ENCODE measurements at places on chromosomes 5 and 9.

DNA sequence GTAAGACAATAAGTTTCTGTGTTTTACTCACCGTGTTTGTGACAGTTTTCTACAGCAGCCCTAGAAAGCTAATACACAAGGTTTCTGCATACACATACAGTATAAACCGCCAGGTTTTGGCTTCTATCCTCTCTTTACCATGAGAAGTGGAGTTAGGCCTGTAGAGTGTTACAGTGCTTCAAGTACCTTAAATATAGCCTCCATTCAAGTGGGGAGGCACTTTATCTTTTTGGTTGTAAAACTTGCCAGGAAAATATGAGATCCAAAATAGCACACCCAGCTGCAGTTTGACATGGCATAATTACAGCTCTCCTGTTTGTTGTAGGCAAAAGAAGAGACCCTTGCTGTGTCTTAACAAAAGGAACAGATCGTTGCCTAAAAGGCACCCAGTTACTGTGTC lies 90.3 kb upstream of the PTPN3 start:
- no peak for DNase-seq

DNA sequence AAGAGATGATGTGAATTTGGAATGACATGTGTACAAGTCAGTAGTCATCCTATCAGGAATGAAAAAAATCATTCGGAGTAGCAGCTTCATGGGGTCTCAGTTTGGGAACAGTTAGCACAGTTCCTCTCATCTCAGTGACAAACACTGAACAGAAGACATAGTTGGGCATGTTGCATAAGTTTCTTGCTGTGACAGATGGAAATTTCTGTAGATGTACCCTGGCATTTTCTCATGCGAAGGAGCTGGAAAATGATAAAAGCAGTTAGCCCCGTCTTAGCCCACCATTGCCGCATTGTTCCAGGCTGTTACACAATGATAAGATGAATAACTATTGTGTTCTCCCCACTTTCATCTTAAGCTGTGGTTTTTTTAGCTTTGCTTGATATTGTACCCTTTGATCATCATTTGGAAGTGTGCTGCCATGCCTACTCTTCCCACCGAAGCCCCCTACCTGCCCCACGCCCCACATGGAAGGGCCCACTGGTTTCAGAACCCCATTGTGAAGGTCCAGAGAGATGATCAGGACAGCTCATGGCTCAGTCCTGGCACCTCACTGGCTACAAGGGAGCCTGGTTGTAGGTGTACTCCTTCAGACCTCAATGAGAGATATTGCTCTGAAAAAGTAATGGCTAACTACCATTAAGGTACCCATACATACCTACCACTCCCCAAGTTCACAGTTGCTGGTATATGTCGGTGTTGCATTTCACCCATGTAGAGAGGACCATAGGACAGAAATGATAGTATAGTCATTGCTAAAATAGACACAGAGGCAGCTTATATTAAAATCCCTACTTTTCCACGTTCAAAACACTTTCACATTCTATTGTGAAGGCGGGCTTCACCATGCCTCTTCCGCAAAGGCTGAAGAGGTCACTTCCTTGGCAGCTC lies 38.8 kb downstream of the SFXN1 start:
- DNase-seq, result no peak

DNA sequence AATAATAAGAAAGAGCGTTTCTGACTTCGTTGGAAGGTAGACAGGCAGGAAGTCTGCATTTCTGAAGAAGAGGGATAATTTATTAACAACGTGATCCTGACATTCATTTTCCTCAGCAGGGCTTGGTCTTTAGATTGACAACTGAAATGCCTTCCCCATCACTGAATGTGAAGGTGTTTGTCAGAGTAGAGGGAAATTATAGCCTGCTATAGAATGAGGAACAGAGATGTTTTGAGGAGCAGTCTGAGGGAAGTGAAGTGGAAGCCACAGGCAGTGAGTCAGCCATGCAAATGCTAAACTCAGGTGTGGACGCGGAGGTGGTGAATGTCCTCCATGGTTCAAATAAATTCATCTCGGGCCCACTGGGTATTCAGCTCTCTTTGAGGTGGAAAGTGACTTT lies 30.5 kb downstream of the C7 start:
- no peak for DNase-seq

DNA sequence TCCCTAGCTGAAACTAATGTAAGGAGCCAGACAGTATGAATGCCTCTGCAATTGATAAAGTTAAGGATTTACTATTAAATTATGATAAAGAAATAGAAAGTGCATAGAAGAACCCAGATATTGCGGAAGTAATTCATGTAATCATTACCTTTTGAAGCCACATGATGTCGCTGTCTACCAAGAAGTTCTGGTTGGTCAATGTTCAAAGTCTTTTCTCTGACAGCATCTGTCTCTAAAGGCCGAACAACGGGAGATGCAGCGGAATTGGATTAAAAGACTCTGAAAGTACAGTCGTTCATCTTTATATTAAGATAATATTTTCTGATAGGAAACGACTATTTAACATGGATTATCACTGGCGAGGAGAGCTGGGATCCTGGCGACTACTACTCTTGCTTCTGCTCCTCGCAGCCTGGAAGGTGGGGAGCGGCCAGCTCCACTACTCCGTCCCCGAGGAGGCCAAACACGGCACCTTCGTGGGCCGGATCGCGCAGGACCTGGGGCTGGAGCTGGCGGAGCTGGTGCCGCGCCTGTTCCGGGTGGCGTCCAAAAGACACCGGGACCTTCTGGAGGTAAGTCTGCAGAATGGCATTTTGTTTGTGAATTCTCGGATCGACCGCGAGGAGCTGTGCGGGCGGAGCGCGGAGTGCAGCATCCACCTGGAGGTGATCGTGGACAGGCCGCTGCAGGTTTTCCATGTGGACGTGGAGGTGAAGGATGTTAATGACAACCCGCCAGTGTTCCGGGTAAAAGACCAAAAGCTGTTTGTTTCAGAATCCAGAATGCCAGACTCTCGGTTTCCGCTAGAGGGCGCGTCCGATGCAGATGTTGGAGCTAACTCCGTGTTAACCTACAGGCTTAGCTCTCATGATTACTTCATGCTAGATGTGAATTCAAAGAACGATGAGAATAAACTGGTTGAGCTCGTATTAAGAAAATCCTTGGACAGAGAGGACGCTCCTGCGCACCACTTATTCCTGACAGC lies at the start of gene PCDHA8:
TSS of gene PCDHA8 (plus strand) at position 210 of the 985 bp plus-strand sequence. CDS start at position 345, 135 bp downstream.
- DNase-seq, result no peak

GRCh38 chr5:74452856-74453255 lies 187.7 kb downstream of the ENC1 start:
- DNase-seq, result no peak

- no peak for DNase-seq
These were observed 88.6 kb downstream of the GNAQ start for GRCh38 chr9:77943057-77943456.

DNA sequence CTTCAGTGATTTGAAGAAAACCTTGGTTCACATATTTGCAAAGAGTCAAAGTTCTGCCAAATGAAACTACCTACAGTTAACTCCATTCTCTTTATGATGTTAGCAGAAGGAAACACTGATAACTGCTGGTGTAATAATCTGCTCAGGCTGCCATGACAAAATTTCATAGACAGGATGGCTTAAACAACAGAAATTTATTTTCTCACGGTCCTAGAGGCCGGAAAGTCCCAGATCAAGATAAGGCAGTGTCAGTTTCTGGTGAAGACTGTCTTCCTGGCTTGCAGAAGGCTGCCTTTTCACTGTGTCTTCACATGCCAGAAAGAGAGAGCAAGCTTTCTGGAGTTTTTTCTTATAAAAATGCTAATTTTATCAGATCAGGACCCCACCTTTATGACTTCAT lies 102.4 kb upstream of the PARP8 start:
- DNase-seq, result no peak

- DNase-seq, result no peak
These were observed 109.7 kb upstream of the PCA3 start for GRCh38 chr9:76654575-76654974.

DNA sequence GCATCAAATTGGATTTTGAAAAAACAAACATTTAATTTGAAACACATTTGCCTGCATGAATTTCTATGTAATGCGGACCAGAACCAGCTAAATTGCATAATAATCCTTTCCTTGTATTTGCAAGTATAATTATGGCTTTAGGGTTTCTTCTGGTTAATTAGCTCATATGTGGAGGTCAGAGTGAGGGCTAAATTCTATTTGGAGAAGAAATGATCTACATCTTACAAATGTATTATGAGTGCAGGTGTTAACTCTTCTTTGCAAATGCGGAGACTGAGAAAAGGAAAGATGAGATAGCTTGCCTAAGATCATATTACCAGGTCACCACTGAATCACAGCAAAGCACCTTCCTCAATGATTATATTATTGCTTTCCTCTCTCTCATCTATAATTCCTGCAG lies 194.7 kb downstream of the CDH9 start:
- DNase-seq, result no peak

All from stimulated activated CD8-positive, alpha-beta memory T cell treated with anti-CD3 and anti-CD28 coated beads, Interleukin-4, amount 100 ng/mL, for 1 hour (primary cell).